ENCODE measurements at places on chromosomes 7 and 10.

DNA sequence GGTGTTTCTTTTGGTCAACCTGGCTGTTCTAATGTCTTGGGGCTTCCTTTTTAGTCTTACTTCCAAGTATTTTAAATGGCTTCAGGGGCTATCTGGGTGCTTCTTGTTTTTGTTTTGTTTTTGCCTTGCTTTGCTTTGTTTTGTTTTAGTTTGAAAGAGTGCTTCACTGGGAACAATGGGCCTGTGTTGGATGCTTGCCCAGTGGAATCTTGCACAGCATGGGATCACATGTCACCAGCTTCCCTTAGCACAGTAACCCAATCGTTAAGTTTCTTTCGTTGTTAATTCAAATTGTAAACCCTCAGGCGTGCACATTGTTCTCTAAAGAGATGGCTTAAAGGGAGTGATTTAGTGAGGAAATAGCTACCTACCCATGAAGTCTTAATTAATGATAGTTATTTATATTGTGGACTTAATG is 8.9 kb downstream of the COL17A1 start:
- DNase-seq, result peak; percentile 23

- DNase-seq, result no peak
Measured at GRCh38 chr7:25256333-25256819, 28.1 kb upstream of the NPVF start.

GRCh38 chr10:97889461-97890265 is 40.0 kb downstream of the GOLGA7B start:
- peak; percentile 67 for DNase-seq

- DNase-seq, result peak; percentile 34
Measured at GRCh38 chr10:14478604-14479003, 147.9 kb upstream of the FRMD4A start.

DNA sequence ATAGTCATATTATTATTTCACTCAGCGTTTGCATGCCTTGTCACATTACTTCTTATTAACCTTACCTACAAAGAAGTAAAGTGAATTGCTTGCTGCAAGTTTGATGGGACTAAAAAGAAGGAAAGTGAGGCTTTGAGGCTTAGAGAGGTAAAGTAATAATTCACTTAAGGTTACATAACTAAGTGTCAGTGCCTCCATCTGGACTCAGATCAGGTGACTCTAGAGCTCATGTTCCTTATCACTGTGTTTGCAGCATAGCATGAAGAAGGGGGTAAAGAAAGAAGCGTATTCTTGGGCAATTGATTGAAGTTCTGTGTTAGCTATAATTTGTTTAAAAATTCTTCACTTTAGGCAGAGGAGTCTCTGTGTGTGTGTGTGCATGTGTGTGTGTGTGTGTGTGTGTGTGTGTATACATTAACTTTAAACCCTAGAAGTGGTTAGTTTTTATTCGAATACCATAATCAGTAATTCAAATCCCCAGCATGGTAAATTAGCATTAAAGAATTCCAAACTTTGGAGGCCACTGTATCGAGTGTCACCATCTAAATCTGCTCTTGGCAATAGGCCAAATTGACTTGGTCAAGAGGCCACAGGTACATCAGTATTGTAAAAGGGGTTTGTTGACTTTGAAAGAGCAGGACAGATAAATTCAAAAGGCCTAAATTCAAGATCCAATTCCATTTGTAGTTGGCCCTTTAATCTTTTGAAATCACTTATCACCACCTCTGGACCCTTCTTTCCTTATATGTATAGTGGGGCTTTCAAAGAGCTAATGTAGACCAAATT is 2.2 kb upstream of the PON3 start:
- no peak for DNase-seq

DNA sequence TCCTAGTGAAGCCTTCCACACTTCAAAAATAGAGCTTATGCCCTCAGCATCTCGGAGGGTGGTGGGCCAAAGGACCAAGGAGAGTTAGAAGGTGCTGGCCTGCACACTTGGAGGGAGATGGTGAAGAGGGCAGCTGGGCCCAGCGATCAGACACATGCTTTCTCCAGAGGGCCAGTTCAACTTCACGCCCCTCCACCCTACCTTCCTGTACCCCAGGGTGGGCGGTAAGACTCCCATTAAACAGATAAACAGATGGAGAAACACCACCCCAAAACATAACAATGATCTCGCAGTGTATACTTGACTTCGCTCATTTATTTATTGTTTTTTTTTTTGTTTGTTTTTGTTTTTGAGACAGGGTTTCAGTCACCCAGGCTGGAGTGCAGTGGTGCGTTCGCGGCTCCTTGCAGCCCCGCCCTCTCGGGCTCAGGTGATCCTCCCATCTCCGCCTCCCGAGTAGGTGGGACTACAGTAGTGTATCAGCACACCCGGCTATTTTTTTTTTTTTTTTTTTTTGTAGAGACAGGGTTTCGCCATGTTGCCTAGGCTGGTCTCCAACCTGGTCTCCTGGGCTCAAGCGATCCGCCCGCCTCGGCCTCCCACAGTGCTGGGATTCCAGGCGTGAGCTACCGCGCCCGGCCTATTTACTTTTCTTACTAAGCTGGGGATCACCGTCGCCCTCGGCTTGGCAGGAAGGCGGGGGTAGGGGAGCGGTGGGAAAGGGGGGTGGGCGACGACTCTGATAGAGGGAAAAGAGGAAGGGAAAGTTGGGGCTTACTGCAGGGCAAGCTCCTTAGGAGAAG is 1.8 kb downstream of the C10orf95 start:
- no peak for DNase-seq

GRCh38 chr10:79387974-79388850 is 40.9 kb downstream of the PPIF start:
- no peak for DNase-seq

DNA sequence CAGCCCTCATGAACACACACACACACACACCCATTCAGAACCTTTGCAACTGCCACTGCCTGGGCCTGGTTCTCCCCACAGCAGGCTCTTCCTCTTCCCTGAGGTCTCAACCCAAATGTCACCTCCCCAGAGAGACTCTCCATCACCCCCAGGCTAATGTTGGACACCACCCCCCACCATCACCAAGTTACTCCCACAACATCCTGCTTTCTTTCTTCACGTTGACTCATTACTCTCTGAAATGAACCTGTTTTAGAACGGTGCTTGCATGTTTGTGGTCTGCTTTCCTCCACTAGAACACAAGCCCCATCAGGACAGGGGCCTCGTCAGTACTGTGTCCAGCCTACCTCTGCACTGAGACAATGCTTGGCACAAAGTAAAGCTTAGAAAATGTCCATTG is 16.0 kb downstream of the AFAP1L2 start:
- no peak for DNase-seq

GRCh38 chr7:108418946-108419345 is 37.3 kb downstream of the NRCAM start:
- no peak for DNase-seq

DNA sequence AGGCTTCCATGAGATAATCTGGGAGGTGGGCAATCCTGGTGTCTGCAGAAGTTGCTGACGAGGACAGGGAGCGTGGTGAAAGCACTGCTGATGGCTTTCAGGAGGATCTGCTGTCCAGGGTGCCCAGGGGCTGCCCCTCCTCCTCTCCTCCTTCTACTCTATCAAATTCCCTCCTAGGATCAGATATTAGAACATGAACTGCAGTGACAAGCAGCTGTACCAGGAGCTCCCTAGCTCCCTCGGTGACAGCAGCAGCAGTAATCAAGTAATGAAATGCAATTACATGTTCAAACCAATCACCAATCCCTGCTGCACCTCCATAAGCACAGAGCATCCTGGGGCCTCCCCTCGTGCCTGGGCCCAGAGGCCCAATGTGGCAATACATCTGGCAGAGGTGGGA is 46.9 kb downstream of the GRID1 start:
- DNase-seq, result no peak

DNA sequence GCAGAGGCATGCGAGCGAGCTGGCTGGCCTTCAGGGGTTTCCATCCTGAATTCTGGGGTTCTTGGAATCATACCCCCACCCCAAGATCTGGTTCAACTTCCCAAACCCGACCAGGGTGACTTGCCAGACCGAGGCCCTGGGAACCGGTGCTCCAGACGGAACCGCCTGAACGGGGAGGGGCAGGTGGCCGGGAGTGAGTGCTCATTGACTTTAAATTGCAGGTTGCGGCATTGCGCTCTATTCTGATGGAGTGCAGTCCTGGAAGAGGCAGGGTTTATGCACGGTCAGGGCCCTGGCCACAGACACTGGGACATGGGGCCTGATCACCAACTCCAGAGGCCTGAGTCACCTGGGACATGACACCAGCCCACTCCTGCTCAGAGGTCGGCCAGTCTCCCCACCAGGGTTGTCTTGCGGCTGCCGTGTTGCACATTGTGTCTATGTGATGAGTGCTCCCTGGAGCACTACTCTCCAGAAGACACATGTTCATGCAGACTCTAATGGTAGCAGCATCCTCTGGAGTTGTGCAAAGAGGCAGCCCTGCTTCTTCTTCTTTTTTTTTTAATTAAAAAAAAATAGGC is 5.8 kb upstream of the DDIT4 start:
- no peak for DNase-seq

- no peak for DNase-seq
Measured at GRCh38 chr7:139596626-139597025, 73.1 kb downstream of the CLEC2L start.

GRCh38 chr7:29019896-29020295 is 61.8 kb upstream of the TRIL start:
- no peak for DNase-seq

DNA sequence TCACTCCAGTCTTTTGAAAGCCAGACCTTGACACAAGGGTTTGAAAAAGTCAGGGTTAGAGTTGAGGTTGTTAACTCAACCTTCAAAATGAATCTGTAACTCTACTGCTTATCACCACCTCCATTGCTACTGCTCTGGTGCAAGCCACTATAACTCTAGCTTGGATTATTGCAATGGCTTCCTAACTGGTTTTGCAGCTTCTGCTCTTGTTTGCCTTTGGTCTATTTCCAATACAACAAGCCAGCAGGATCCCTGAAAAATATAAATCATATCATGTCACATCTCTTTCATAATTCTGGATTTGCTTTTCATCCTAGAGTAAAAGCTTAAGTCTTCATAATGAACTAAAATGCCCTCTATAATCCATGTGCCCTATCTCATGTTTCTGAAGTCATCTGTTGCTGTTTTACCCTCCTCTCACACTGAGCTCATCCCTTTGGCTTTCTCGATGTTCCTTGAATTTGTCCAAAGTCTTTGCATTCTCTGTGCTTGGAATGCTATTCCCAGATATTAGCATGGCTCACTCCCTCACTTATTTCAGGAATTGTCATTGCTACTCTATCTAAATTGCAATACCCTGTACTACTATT is 10.9 kb downstream of the TAS2R60 start:
- DNase-seq, result no peak

GRCh38 chr10:70557876-70558275 is 44.7 kb downstream of the PRF1 start:
- DNase-seq, result no peak

GRCh38 chr10:33334153-33334804 is at the start of gene NRP1:
TSS of gene NRP1 (minus strand) at chr10:33334667. CDS start at chr10:33334382, 285 bp downstream.
- no peak for DNase-seq
